ENCODE measurements at places on chromosomes 5 and 9.
A peak's percentile ranks its signal among the peaks of the same experiment; 100 is the strongest.

DNA sequence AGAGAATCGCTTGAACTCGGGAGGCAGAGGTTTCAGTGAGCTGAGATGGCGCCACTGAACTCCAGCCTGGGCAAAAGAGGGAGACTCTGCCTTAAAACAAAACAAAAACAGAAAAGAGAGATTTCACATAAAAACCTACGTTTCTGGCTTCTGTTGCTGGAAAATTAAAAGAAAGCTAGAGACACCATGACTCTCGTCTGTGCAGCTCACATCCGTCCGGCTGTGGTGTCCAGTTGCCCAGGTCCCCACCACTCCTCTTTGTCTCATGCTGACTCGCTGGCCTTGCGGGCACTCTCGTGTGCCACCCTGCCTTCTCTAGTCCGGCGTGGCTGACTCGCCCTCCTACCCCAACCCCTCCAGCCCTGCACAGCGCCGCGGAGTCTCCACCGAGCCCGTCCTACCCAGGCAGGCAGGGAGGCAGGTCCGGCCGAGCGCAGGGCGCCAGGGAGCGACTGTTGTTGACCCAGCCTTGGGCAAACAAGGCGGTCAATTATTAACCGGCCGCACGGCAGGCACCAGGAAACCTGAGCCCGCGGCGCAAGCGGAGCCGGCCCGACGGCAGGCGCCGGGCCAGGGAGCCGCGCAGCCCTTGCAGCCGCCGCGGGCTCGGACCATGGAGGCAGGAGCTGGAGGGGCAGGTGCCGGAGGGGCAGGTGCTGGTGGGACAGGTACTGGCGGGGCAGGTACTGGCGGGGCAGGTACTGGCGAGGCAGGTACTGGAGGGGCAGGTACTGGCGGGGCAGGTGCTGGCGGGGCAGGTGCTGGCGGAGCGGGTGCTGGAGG, at the start of gene PRRT1B:
PRRT1B (plus strand) TSS at position 521 of the 783 bp plus-strand sequence; CDS start at position 614, 93 bp downstream.
- DNase-seq, result no peak

- DNase-seq, result no peak
Measured at GRCh38 chr9:98365781-98366180, 110.3 kb upstream of the TBC1D2 start.

DNA sequence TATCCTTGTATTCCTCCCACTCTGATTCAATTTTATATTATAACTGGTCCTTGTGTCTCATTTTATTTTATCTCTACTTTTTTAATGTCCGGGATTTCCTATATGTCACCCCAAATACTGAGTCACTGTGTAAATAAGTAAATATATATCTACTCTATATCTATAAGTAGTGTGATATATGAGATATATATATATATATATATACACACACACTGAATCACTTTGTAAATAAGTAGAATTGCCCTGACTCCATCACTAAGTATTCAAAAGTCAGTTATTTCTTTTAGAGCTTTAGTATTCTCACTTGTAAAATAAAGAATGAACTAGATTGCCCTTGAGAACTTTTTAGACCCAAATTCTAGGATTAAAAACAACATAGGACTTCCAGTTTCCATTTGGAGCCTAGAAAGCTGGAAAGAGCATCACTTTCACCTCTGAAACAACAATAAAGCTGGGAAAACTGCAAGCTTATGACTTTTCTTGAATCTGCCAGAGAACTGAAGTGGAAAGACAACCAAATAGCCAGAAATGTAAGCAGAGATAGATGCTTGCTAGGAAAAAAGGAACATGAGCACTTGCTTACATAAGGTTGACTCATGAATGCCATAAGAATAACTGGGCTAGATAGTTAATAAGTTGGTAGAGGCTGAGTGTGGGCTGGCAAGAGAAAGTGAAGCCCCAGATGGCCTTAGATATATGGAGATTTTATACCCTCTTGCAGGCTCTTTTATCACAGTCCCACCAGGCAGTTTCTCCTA, 171.1 kb upstream of the TLX3 start:
- DNase-seq, result no peak

- DNase-seq, result no peak
Measured at GRCh38 chr5:77028631-77029375, 1.4 kb upstream of the AGGF1 start.

DNA sequence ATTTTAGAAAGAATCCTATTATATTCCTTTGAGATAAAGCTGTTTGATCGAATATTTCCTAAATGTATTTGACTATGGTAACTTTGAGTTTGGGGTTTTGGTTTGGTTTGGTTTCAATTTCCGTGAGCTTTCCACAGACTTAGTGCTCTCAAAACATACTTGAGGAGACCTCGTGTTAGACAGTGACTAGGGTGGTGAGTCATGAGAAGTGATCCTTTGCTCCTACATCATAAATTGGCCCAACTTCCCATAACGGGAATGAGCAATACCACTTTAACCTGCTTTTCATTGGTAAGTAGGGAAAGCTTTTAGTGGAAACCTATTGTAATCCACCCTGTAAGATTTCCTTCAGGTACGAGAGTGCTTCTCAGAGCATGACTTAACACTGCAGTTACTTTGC, 3.8 kb upstream of the RASEF start:
- no peak for DNase-seq

DNA sequence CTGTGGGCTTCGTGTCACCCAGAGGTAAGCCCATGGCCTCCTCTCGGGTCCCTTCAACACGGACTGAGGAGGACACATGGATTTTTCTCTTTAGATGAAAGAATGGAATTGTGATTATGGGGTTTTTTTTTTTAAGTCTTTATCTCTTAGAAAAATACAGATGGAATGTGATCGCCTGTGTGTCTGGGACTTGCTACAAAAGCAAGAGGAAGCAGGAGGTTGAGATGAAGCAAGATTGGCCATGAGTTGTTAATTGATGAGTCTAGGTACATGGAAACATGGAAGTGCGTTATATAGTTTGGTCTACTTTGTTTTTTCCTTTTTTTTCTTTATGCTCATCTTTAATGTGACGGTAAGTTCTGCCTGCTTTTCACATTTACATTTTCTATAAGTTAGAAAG, 14.6 kb downstream of the USP20 start:
- no peak for DNase-seq

- no peak for DNase-seq
Measured at GRCh38 chr5:73318308-73318719, 130.3 kb downstream of the FOXD1 start.

DNA sequence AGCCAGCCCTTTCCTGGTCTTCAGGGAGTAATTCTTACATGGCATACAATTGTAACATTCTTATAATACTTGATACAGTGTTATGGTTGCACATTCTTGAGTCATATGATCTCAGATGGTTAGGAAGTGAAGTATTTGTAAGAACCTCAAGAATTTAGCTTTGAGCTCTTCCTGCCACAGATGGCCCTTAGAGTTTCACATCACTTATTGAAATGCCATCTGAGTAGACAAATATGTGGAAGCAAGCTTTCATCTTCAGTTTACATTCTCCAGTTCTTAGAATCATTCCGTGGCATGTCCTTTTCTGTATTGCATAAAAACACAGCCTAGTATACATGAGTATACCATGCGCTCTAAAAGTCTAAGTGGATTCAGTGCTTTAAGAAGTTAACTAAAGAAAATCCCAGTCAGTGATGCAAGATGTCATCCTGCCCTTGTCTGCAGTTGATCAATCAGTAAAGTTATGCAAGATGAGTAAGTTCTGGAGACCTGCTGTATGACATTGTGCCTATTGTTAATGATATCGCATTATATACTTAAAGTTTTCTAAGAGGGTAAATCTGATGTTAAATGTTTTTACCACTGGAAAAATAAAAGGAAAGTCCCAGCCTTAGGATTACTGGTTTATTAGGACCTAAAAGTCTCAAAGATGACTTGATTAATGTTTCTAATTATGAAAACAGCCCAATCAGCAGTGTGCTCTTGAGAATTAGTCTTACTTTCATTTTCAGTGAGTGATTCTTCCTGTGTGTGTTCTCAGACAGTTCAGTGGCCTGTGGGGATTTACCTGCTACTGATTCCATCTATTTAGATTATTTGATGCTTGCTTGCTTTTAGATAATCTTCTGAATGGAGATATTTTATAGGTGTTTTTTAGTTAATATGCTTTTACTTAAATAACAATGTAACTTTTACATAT, 29.4 kb downstream of the RHOBTB3 start:
- DNase-seq, result no peak

- DNase-seq, result peak; percentile 36
Measured at GRCh38 chr9:134562146-134562849, 79.3 kb upstream of the COL5A1 start.
